ENCODE measurements at places on chromosomes 3 and 15.
A peak's percentile ranks its signal among the peaks of the same experiment; 100 is the strongest.

DNA sequence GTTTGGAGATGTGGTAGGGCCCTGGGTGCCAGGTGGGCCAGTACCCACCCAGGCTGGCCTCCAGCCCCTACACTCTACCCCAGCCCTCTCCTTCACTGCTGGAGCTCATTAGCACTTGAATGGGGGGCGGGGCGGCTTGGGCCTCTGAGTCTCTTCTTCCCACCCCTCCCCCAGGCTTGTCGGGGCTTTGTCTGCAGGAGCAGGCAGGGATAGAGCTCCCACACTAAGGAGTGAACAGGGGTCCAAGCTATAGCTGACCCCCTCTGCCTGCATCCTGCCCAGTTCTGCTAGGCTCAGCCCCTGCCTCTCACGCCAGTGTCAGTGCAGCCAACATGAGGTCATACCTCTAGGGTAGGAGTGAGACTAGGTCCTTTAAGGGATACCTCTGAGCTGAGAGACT lies 5.2 kb downstream of the GNAI2 start:
- no peak overlapping the region for H3K4me3 ChIP-seq
- DNase-seq, result no peak
- peaks cover 62% of the 10 kb centered on the region for H3K4me1 ChIP-seq
- no peaks in the 10 kb centered on the region for H3K27me3 ChIP-seq
- peaks cover 55% of the 10 kb centered on the region for H3K36me3 ChIP-seq
- no peak overlapping the region for H3K27ac ChIP-seq

DNA sequence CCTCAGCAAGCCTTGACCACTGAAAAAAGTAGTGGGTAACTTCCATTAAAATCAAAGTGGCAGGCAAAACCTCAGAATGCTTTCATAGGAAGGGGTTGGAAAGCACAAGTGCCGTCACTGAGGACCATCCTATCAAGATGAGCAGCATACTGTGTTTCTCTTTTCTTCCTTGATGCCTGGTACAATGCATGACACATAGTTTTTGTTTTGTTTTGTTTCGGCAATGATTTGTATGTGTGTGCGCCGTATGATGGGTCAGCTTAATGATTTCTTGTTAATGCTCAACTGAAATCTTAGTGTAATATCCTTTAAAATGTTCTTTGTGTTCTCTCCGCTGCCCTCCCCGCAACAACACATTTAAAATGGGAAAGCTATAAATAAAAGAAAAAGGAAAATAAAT lies 476.4 kb upstream of the KCNMB2 start:
- H3K36me3 ChIP-seq, result no peaks in the 10 kb centered on the region
- no peak overlapping the region for H3K4me3 ChIP-seq
- H3K27me3 ChIP-seq, result no peaks in the 10 kb centered on the region

DNA sequence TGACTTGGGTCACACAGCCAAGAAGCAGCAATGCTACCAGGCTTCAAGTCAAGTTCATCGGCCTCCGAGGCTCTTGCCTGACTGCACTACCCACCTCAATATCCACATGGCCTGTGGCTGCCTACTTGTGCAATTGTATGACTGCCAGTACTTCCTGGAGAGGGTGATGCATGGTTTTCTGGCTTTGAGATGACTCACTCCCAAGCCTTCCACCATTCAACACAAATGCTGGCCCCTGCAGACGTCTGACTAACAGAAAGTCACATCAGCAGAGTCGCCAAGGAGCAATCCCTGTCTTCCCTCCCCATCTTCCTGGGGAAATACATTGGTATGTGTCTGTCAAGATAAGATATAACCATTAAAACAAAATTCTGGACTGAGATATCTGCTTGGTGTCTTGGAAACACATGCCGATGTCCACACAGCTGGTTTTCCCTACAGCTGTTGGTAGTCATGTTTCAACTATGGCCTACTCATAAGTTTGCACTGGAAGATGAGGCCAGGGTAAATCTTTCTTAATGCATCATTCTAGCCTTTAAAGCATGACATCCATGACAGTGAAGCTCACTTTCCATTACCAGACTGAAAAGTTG lies 79.6 kb upstream of the SPATA12 start:
- H3K27me3 ChIP-seq, result no peaks in the 10 kb centered on the region
- DNase-seq, result peak; percentile 99
- H3K4me1 ChIP-seq, result peaks cover 2% of the 10 kb centered on the region
- H3K27ac ChIP-seq, result no peak overlapping the region
- H3K36me3 ChIP-seq, result no peaks in the 10 kb centered on the region
- H3K4me3 ChIP-seq, result no peak overlapping the region

DNA sequence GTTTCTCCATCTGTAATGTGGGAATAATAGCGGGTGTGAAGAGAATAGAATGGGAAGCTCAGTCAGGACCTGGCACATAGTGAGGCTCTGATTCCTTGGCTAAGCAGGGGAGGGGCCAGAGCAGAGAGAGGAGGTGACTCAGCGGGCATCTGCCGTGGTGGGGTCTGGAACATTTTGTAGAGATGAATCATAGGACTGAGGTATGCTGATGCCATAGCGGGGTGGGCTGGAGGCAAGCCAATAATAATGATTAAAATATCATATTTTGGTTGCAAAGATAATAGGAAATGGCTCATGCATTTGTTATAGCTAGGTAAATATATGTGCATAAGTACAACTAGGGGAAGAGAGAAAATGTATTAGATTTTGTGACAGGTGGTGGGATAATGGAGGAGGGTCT lies 11.2 kb downstream of the TGM4 start:
- H3K4me1 ChIP-seq, result peaks cover 25% of the 10 kb centered on the region
- no peak overlapping the region for H3K4me3 ChIP-seq
- H3K36me3 ChIP-seq, result no peaks in the 10 kb centered on the region
- H3K27ac ChIP-seq, result peak overlapping the region; percentile 51
- H3K27me3 ChIP-seq, result no peaks in the 10 kb centered on the region
- DNase-seq, result peak; percentile 81

- H3K27me3 ChIP-seq, result peaks cover 7% of the 10 kb centered on the region
- no peak for DNase-seq
Observed at GRCh38 chr15:78675617-78676360, 34.8 kb upstream of the CHRNB4 start.

GRCh38 chr3:94024385-94024784 lies 4.0 kb downstream of the STX19 start:
- H3K4me1 ChIP-seq, result no peaks in the 10 kb centered on the region
- no peaks in the 10 kb centered on the region for H3K36me3 ChIP-seq
- no peaks in the 10 kb centered on the region for H3K27me3 ChIP-seq
- no peak overlapping the region for H3K4me3 ChIP-seq
- DNase-seq, result no peak

- DNase-seq, result peak; percentile 46
- peaks cover 38% of the 10 kb centered on the region for H3K27me3 ChIP-seq
- no peak overlapping the region for H3K27ac ChIP-seq
- peaks cover 4% of the 10 kb centered on the region for H3K4me1 ChIP-seq
Observed at GRCh38 chr3:129016720-129017483, 15.8 kb downstream of the EFCC1 start.

GRCh38 chr15:57253500-57253899 lies 122.8 kb upstream of the CGNL1 start:
- no peaks in the 10 kb centered on the region for H3K27me3 ChIP-seq
- no peak overlapping the region for H3K4me3 ChIP-seq
- no peak overlapping the region for H3K27ac ChIP-seq
- H3K4me1 ChIP-seq, result no peaks in the 10 kb centered on the region
- DNase-seq, result no peak

- DNase-seq, result no peak
- peaks cover 11% of the 10 kb centered on the region for H3K36me3 ChIP-seq
- H3K4me3 ChIP-seq, result no peak overlapping the region
- H3K27me3 ChIP-seq, result no peaks in the 10 kb centered on the region
Observed at GRCh38 chr15:90051874-90052273, 50.4 kb downstream of the IDH2 start.

- H3K36me3 ChIP-seq, result no peaks in the 10 kb centered on the region
- H3K27ac ChIP-seq, result no peak overlapping the region
- no peak for DNase-seq
- H3K4me3 ChIP-seq, result no peak overlapping the region
Observed at GRCh38 chr15:72965671-72966070, 86.6 kb upstream of the NEO1 start.

DNA sequence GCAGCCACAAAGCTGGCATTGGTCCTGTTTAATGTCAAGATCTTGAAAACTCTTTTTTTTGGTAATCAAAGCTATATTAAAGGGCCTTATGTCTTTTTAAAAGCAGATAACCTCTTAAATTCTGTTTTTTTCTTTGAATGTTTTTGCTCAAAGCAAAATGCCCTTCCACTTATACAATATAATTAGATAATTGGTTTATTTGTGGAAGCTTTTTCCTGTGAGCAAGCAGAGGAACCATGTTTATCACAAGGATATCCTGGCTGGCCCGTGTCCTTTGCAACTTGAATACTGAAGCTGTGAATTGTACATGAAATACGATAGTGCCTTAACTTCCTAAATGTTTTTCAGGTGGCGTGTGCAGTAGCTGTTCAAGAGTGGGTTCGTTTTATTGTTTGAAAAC lies 2.6 kb downstream of the ST3GAL6 start:
- no peaks in the 10 kb centered on the region for H3K4me1 ChIP-seq
- no peak overlapping the region for H3K4me3 ChIP-seq
- DNase-seq, result no peak

GRCh38 chr15:61742591-61742990 lies 317.7 kb downstream of the VPS13C start:
- no peaks in the 10 kb centered on the region for H3K27me3 ChIP-seq
- DNase-seq, result no peak
- no peak overlapping the region for H3K27ac ChIP-seq

GRCh38 chr3:157549498-157549897 lies 46.3 kb upstream of the VEPH1 start:
- no peaks in the 10 kb centered on the region for H3K36me3 ChIP-seq
- H3K4me3 ChIP-seq, result no peak overlapping the region
- no peaks in the 10 kb centered on the region for H3K27me3 ChIP-seq
- H3K27ac ChIP-seq, result no peak overlapping the region

- no peak for DNase-seq
- no peak overlapping the region for H3K4me3 ChIP-seq
- peaks cover 4% of the 10 kb centered on the region for H3K4me1 ChIP-seq
- H3K27ac ChIP-seq, result no peak overlapping the region
- no peaks in the 10 kb centered on the region for H3K36me3 ChIP-seq
Observed at GRCh38 chr3:72515941-72516340, 332.3 kb downstream of the SHQ1 start.

- DNase-seq, result peak; percentile 39
- H3K4me3 ChIP-seq, result peak overlapping the region; percentile 61
- peak overlapping the region; percentile 15 for H3K27ac ChIP-seq
- H3K4me1 ChIP-seq, result peaks cover 18% of the 10 kb centered on the region
Observed at GRCh38 chr3:63970631-63971475, 52.4 kb downstream of the PSMD6 start.

DNA sequence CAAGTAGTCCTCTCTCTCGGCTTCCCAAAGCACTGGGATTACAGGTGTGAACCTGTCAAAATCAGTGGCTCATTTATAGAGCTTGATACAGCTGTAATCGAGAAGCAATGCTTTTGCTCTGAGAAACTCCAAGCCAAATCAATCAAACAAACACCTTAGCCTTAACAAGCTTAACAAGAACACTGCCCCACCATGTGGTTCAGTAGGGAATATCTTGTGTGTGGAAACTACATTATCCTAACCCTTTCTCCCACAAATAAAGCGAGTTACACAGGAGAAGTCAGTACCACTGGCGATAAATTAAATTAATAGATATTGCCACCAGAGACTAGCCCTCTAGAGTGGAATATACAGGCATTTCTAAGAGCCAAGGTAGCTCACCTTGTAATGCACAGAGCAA lies 13.9 kb downstream of the CDAN1 start:
- no peaks in the 10 kb centered on the region for H3K4me1 ChIP-seq
- no peak overlapping the region for H3K4me3 ChIP-seq
- no peak overlapping the region for H3K27ac ChIP-seq
- peaks cover 88% of the 10 kb centered on the region for H3K36me3 ChIP-seq

GRCh38 chr3:141074529-141074928 lies 23.4 kb downstream of the SPSB4 start:
- no peak for DNase-seq
- H3K27ac ChIP-seq, result no peak overlapping the region
- no peaks in the 10 kb centered on the region for H3K36me3 ChIP-seq
- peaks cover 16% of the 10 kb centered on the region for H3K4me1 ChIP-seq

DNA sequence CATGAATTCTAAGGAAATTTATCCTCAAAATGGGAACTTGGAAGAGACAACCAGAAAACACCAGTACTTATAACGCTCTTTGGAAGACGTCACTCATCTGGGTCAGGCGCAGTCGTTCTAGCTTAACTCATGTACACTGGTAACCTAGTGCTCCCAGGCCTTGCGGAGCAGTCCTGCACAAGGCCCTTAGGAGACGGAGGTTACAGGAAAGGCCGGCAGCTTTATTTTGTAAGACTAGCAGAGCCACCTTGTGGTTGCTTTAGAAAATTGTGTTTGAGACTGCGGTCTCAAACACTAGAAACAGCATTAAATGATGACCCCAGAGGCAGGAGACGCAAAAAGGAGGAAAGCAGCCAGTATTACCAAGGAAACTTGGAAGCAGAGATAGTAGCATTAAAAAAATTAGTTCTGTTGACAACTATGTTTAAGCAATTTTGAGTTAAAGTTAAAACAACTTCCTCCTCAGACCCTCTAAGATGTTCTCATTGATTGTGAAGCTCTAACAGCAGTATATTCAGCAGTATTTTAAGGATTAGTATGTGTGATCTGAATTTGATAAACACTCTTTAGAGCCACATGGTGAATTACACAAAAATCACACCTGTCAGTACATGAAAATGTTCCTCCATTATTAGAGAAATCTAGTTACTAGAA lies 141.9 kb upstream of the C2CD4B start:
- H3K4me1 ChIP-seq, result peaks cover 2% of the 10 kb centered on the region
- no peak overlapping the region for H3K4me3 ChIP-seq
- peak; percentile 79 for DNase-seq
- no peaks in the 10 kb centered on the region for H3K36me3 ChIP-seq

- H3K4me1 ChIP-seq, result peaks cover 6% of the 10 kb centered on the region
- H3K27ac ChIP-seq, result peak overlapping the region; percentile 68
- H3K27me3 ChIP-seq, result no peaks in the 10 kb centered on the region
- no peaks in the 10 kb centered on the region for H3K36me3 ChIP-seq
- H3K4me3 ChIP-seq, result no peak overlapping the region
Observed at GRCh38 chr15:29522373-29523276, 253.0 kb upstream of the NSMCE3 start.
